Stimulated activated CD4-positive, alpha-beta T cell treated with anti-CD3 and anti-CD28 coated beads, Interleukin-4, amount 100 ng/mL, for 48 hours (primary cell): ENCODE measurements at places on chromosomes 16 and 17.

GRCh38 chr16:65069766-65070165 lies 52.1 kb downstream of the CDH11 start:
- DNase-seq: no peak

GRCh38 chr17:71500761-71501555 lies 619.9 kb upstream of the SOX9 start:
- no peak for DNase-seq

DNA sequence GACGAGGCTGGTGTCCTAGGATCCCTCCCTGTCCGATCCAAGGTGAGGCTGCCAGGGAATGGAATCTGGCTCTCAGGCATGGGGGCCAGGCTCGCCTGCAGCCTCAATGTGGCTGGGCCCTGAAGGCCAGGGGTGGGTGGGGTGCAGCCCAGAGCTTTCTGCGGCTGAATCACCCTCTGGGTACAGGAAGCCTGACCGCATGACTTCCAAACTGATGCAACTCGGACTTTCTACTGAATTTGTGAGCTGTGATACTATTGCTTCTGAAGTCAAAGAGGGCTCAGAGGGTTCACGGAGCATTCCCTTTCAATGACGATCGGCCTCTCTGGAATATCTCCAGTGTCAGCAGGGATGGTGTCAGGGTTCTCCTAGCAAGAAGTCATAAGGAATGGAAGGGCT lies 123.7 kb downstream of the METRNL start:
- DNase-seq: no peak

GRCh38 chr17:77266891-77267341 lies 126.1 kb downstream of the SEC14L1 start:
- no peak for DNase-seq

GRCh38 chr17:81422776-81423697 lies 27.8 kb downstream of the BAHCC1 start:
- DNase-seq: no peak

DNA sequence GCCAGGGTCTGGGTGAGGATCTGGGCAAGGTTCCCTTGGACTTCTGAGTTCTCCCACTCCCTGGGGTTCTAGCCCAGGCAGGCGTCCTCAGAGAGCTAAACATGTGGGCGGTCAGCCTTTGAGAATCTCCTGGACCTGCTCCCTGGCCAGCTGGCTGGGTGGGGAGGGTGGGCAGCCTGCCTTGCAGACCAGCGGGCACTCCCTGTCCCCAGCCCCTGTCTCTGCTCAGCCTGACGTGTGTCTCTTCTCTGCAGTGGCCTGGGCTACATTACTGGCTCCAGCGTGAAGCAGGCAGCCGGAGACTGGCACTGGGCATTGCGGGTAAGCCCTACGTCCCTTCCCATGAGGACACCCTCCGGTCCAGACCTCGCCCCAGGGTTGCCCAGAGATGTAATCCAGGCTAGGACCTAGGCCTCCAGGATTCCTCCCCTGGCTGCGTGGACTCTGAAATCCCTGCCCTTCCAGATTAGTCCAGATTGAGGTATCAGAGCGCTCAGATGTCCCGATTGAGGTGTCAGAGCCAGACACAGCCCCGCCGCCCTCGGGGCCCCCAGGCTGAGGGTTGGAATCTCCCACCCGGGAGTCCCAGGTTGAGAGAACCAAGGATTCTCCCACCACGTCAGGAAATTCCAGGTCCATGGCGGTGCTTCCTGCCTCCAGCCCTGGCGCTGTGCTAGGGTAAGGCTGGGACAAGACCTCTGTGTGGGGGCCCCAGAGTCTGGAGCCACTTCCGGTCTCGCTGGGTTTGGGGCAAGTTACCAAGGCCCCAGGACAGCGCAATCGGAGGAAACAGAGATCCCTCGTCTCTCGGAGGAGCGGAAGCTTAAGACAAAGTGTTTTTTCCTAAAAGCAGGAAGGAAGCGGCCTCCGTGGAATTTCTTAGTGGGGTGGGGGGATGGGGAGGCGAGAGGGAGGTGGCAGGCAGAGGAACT lies 24.1 kb downstream of the MYBBP1A start:
- DNase-seq: no peak

- no peak for DNase-seq
Measured at GRCh38 chr17:52470553-52470952, 312.0 kb upstream of the CA10 start.

GRCh38 chr17:18981642-18982424 lies 22.7 kb downstream of the FAM83G start:
- no peak for DNase-seq

DNA sequence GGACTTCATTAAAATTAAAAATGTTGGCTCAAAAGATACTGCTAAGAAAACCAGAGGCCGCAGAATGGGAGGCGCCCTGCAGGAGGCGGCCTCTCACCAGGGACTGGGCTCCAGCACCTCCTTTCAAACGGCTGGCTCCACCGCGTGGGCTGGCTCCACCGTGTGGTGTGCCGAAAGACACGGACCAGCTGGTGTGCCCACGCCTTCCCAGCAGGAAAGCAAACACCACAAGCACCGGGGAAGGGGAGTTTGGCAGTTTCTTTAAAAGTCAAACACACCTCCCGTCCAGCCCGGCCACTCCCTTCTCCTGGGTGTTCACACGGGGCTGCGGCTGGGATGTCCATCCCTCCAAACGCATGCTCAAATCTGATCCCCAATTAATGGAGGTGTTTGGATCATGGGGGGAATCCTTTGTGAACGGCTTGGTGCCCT lies 13.9 kb downstream of the HAGH start:
- DNase-seq: peak; percentile 52

DNA sequence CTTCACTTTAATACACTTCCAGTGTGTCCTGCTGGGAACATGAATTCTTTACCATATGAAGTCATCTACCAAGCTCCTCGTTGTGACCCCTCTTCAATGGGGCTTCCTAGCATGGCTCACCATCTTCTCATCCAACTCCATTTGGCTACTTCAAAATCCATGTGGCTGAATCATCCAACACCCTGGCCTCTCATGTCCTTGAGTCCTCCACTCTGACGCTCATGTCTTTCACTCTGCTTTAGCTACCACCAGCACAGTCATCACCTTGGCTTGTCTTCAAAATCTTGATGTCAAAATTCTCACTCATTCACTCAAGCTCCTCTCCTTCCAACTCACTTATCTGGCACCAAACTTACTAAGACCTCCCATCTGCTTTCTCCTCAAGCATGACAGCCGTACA lies 35.8 kb downstream of the AMFR start:
- DNase-seq: no peak

GRCh38 chr16:15542734-15543347 lies 100.1 kb downstream of the MARF1 start:
- DNase-seq: no peak

DNA sequence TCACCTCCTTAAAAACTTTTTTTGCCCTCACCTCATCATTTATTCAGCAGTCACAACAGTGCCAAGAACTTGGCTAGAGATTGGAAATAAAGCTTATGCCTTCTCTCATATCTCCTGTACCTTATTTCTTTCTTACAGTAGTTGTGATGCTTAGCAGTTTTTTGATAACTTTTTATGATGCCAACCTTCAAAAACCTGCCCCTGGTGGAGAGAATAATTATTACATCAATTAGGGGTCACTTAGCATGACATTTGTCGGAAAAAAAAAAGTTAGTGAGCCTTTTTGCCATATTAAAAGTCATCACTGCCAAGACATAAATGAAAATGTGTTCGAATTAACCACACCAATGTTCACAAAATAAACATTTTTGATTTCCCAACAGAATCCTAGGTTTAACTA lies 296.6 kb downstream of the WWOX start:
- DNase-seq: no peak

DNA sequence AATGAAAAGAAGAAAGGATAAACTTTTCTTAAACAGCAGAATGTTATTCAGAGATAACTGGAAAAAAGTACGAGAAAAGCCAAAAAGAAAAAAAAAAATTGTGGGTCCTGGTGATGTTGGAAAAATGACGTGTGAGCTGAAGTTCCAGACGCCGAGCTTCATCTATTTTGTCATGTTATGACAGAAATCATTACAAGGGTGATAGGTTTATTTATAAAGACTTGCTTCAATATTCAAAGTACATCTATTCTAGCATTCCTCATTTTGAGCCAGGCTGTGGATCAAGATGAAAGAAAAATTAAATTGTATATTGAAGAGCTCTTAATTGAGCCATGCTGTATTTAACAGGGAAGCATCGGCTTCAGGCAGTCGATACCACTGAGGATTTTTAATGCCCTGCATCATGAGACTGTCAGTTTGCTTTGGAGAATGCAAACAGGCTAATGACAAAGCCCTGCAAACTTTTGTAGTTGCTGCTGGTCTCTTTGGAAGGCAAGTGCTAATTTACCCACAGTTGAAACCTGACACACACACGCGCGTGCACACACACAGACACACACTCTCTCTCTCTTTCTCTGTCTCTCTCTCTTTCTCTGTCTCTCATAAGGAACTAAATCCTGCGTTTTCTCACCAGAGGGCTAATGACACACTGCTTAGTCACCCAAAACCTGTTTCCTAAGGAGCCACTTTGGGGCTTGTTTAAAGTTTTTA lies 110.7 kb downstream of the WWOX start:
- DNase-seq: no peak

DNA sequence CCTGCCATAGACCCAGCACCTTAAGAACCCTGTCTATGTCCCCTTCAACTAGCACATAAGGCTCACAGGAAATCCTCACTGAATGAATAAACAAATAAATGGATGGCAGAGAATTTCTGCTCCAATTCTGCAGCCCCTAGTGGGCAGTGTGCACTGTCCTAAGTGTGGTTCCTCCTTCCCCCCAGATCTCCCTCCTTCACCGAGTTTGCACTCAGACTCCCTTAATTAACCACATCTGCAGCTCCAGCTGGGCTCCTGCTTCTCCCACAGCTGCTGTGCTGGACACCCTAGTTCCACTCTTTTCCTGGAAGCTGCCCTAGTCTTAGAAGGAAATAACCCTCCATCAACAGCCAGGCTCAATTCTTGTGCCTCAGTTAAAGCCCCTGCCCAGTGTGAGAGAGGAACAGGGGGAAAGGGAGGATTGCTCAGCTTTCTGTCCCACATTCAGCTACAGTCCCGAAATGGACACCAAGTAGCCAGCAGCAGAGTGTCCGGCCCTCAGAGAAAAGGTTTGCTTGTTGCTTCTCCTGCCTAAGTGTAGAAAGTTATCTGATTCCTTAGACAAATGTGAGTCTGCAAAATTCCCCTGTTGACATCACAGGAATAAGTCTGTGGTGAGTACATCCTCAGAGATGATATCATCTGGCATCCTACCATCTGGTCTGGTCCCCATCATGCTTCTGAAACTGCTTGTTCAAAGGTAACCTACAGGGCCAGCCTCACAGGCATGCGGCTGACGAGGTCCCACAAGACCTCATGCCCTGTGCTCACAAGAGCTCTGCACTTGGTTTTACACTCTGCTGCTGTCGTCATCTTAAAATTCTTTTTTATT lies 12.3 kb downstream of the LRRC3C start:
- DNase-seq: peak; percentile 34

DNA sequence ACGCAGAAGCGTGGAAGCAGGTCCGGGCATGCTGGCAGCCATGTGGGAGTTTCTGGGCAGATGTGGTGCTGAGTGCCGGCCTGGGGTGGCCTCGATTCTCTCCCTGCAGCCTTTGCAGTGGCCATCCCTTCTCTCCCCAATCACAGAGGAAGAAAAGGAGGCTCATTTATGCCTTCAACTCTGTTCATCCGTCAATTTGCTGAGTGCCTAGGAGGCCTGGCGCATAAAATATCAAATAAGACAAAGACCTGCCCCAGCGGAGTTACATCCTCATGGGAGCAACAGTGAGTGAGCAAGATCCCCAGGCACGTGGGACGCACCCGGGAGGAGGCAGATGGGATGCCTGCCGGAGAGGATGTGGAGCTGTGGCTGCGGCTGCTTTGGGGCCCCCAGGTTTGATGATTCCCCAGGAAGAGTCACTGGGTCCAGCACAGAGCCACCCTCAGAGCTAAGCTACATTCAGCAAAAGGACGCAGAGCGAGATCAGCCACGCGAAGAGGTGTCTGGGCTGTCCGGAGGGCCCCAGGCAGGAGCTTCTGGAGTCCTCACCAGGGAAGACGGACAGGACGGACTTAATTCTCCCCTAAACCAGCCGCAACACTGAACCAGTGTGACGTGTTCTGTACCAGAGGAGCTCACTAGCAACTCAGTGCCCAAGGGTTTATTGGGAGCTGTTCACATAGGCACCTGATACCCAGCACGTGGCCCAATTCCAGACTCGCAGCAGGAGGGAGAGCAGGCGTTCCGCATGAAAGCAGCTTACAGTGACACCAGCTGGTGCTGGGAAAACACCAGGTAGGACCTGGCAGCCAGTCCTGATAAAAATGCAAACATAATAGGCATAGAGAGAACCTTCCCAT lies 11.3 kb downstream of the CA5A start:
- no peak for DNase-seq

DNA sequence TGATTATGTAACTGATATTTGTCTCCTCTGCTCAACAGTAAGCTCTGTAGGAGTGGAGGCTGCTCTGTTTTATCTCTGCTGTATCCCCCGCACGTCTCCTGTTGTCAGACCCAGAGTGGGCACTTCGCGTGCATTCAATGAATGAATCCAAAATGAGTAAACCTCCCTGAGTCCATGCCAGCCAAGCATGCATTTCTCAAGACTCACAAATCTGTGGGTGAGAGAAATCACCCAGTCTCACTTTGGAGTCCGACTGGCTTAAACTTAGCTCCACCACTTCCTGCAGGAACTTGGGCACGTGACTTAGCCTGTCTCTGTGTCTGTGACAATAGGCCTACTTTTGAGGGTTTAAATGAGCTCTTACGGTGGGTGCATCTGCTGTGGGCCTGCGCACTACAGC lies 3.7 kb downstream of the PNPO start:
- no peak for DNase-seq

GRCh38 chr17:58368860-58369213 lies 16.8 kb upstream of the SUPT4H1 start:
- no peak for DNase-seq

DNA sequence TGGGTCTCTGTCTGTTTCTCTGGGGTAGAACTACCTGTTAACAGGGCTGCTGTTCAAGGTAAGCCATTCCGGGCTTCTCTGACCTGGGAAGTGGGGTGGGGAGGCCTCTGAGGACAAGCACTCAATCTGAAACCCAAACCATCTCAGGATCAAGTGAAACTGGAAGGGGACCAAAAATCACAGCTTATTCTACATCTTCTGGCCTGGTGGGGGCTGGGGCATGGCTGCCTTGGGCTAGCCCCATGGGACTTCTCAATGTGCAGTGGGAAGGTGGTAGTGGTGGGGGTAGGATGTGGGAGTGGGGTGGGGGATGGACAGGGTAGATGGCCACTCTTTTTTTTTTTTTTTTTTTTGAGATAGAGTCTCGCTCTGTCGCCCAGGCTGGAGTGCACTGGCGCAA lies 5.5 kb downstream of the FLOT2 start:
- no peak for DNase-seq

GRCh38 chr16:16997349-16997748 lies 473.4 kb downstream of the XYLT1 start:
- DNase-seq: no peak

GRCh38 chr17:60934723-60935122 lies 257.1 kb downstream of the BCAS3 start:
- no peak for DNase-seq
